ENCODE measurements at places on chromosomes 2 and 18. TPM values are rescaled to one million over a fixed set of nuclear protein-coding genes. Genes with fewer than 3 reads are reported as not detected.

GRCh38 chr18:57444301-57444759 lies 9.2 kb downstream of the ONECUT2 start:
- H3K27me3 ChIP-seq = peaks cover 52% of the 10 kb centered on the region
- H3K36me3 ChIP-seq = no peaks in the 10 kb centered on the region
- H3K4me1 ChIP-seq = peaks cover 20% of the 10 kb centered on the region
- H3K27ac ChIP-seq = no peak overlapping the region
- H3K4me3 ChIP-seq = no peak overlapping the region
- DNase-seq = no peak

The ALPG gene
- 0.16 TPM for total RNA-seq

The ICOS gene
- total RNA-seq = 0.71 TPM

- H3K27ac ChIP-seq = no peak overlapping the region
- H3K36me3 ChIP-seq = no peaks in the 10 kb centered on the region
- DNase-seq = no peak
- no peaks in the 10 kb centered on the region for H3K27me3 ChIP-seq
- H3K4me1 ChIP-seq = no peaks in the 10 kb centered on the region
- no peak overlapping the region for H3K4me3 ChIP-seq
Observed at GRCh38 chr2:64025741-64026140, 6.5 kb upstream of the VPS54 start.

The DNER gene
- 0.06 TPM for total RNA-seq

GRCh38 chr2:47460766-47461165 lies 57.8 kb downstream of the MSH2 start:
- H3K27me3 ChIP-seq = no peaks in the 10 kb centered on the region
- H3K36me3 ChIP-seq = peaks cover 14% of the 10 kb centered on the region
- H3K4me1 ChIP-seq = no peaks in the 10 kb centered on the region

DNA sequence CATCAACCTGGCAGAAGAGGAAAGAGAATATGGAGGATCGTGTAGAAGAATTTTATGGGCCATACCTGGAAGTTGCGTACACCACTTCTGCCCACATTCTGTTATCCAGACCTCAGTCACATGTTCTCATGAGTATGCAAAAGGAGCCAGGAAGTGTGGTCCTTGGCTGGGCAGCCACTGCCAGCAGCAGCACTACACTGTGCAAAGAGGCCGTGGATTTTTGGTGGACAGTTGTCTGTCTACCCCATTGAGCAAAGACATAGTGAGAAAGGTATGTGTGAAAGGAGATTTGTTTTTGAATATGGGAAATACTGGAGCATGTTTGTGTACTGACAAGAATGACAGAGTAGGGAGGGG lies 68.1 kb downstream of the SDC1 start:
- no peaks in the 10 kb centered on the region for H3K4me1 ChIP-seq
- H3K36me3 ChIP-seq = no peaks in the 10 kb centered on the region
- no peak for DNase-seq
- no peak overlapping the region for H3K4me3 ChIP-seq

The STPG4 gene
- total RNA-seq = 0.67 TPM

- DNase-seq = no peak
- no peak overlapping the region for H3K4me3 ChIP-seq
- H3K4me1 ChIP-seq = no peaks in the 10 kb centered on the region
- H3K36me3 ChIP-seq = no peaks in the 10 kb centered on the region
Observed at GRCh38 chr18:36537289-36537688, 239.8 kb downstream of the FHOD3 start.

The LINC00305 gene
- 1.0 TPM for total RNA-seq

All from left lung (tissue), 14 donors.